ENCODE measurements at places on chromosomes 1 and 21.

DNA sequence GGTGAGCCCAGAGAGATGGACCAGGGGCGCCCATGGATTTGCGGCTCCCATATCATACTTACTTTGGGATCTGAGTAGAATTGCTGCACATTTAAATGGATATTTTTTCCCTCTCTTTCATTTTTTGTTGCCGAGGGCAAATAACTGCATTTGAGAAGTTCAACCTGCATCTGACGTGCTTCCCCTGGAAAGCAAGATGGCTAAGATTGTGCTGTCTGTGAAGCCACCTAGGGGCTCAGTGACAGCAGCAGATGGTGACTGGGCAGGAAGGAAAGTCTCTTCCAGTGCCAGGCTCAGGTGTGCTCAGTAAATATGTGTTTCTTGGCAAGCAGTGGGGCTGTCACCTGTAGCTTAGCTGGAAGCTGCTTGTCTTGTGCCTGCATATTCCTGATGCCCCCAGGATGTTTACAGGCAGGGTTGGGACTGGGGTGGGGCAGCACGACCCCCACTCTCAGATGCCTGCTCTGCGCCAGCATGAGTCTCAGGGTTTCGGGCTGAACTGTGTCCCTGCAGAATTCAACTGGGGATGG, 59.8 kb upstream of the ETV3 start:
- DNase-seq = no peak

DNA sequence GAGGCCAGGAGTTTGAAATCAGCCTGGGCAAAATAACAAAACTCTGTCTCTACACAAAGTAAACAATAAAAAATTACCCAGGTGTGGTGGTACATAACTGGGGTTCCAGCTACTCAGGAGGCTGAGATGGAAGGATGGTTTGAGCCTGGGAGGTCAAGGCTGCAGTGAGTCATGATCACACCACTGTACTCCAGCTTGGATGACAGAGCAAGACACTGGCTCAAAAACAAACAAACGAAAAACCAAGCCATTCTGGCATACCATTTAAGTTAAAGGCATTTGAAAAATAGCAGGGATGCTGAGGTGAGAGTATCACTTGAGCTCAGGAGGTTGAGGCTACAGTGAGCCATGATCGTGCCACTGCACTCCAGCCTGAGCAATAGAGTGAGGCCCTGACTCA, 5.3 kb upstream of the ALDH9A1 start:
- no peak for DNase-seq

DNA sequence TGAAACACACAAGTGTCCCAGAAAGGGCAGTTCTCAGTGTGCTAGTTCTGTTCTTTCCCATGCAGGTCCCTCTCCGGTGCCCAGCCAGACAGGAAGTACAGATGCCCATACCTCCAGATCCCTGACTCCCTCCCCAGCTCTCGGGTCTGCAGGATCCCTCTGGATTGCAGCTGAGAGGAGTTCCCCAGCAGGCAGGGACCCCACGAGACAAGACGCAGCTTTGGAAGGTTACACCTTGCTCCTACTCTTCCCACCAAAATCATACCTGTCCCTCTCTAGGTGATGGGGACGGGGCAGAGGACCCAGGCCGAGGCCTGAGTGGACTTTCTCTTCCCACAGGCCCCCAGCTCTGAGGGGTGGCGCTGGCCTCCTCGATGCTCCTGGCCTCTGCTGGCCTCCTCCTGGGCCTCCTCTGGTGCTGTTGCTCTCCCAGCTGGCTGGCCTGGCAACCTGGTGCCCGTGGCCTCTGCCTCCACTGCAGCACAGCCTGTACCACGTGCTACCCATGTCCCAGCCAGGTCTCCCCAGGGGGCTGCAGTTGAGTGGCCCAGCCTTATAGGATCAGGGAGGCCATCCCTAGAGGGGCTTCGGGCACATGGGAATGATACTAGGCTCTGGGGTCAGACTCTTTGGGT, 9.4 kb downstream of the LDLRAD2 start:
- no peak for DNase-seq

- DNase-seq = no peak
These were observed 1.1 kb downstream of the PSRC1 start for GRCh38 chr1:109281680-109282496.

DNA sequence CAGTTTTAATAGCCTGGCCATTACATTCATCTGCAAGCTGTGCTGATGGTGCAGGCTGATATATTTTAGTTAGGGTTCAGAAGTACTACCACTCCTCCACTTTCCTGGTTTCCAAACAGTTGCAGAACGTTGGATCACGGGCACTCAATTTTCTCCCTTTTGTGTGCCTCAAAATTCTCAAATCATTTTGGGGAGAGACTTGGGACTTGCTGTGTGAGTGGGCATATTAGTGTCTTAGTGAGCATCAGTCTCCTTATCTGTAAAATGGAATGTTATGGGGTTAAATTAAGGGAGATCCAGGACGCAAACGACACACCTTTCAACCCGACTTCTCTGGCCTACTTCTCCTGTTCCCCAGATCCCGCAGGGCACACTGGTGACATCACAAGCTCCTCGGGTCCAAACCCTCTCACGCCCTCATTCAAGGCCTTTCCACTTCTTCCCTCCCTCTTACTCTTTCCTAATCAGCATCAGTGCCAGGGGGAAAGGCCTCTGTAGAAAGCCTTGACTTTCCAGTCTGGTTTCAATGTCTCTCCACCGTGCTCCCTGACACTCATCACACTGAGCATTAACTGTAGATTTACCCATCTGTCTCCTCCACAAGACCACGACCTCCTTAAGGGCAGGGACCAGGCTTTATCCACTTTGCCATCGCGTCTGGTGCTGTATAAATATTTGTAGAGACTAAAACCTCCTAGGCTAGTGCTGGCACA, 1.2 kb downstream of the PIGP start:
- DNase-seq = no peak

GRCh38 chr1:3283849-3284248, 170.6 kb upstream of the ARHGEF16 start:
- DNase-seq = no peak

DNA sequence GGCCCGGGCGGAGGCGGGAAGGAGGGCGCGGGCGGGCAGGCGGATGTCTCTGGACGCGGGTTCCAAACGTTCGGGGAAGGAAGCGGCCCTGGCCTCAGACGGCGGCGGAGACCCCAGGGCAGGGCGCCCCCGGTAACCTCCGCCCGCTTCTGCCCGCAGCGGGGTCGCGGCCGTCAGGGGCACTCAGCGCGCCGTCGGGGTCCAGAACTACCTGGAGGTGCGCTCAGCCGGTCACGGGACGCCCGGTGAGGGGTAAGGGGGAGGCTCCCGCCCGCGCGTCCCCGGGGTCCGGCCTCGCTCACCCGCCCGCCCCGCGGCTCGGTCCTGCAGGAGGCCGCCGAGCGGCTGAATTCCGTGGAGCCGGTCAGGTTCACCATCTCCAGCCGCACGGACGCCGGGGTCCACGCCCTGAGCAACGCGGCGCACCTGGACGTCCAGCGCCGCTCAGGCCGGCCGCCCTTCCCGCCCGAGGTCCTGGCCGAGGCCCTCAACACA, 406 bp downstream of the PUSL1 start:
- no peak for DNase-seq

DNA sequence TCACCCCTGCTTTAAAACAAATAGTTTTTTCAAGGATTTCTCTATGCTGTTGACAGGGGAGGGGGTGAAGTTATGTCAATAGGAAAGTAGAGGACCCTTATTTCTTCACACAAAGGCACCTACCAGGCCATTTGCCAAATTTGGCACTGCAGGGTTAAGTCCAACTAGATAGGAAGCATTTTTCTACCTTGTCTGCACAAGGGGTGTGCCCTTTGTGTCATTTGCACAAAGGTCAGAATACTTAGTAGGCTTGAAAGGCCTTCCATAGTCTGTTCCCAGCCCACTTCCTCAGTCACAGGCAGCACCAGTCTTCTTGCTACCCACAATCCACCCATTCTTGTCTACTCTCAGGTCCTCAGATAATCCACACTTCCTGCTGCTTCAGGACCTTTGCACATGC, 7.0 kb downstream of the TACSTD2 start:
- no peak for DNase-seq

DNA sequence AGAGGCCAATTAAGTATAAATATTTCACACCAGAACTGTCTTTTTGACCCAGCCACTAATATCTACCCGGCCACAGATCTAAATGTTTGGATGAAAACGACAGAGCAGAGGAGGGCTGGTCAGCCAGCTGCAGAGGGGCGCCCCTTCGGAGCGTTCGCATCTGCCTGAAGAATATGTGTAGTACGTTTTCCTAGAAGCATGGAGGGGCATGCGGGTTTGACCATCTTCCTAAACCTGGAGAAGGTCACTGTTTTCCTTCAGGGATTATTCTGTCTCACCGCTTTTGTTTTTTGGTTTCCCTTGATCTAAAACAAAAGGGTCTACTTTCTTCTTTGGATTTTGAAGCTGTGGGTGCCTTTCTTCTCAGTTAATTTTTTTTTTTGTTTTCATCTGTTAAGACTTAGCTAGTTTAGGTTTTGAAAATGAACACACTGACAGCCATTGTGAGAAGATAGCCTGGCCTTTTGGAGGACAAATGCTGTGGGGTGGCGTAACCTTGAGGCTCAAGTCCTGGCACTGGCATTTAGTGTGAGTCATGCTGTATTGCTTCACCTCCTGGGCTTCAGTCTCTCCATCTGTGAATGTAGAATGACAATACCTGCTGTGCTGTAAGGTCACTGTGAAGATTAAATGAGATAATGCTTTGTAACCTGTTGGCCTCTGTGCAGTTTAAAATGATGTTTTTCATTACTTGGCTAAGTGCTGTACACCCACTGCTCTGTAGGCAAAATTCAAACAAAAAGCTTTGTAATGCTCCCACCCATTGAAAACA, 74.1 kb upstream of the IRF2BP2 start:
- DNase-seq = no peak

DNA sequence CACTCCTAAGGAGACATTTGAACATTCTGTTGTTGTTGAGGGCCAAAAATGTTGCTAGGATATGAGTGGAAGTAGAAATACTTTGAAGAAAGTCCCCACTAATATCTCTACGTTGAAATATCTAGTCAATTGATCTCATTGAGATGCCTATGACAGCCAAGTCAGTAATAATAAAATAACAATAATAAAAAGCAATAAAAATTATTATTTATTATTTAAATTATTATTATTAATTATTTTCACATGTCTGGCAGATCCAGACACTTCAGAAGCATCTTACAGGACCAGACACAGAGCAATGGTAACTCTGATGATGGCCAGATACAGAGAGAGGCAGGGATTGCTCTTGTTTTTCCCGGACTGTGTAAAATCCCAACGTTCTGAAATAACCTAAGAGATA, 143.5 kb upstream of the PALMD start:
- no peak for DNase-seq

GRCh38 chr1:63674238-63674864, 81.1 kb downstream of the PGM1 start:
- no peak for DNase-seq

All from stimulated activated CD4-positive, alpha-beta T cell treated with anti-CD3 and anti-CD28 coated beads, Interleukin-1b, Interleukin-23, amount 100 ng/mL, for 48 hours (primary cell).